ENCODE measurements at places on chromosomes 7 and 10. TPM values are rescaled to one million over a fixed set of nuclear protein-coding genes. Genes with fewer than 3 reads are reported as not detected.

GRCh38 chr7:158353606-158354570, 233.7 kb downstream of the PTPRN2 start:
- DNase-seq, result no peak

- no peak for DNase-seq
Observed at GRCh38 chr10:74909670-74910069, 83.3 kb downstream of the KAT6B start.

GRCh38 chr7:81507221-81507620, 262.6 kb downstream of the HGF start:
- DNase-seq, result no peak

GRCh38 chr7:155683098-155683497, 38.6 kb downstream of the RBM33 start:
- DNase-seq, result no peak

GRCh38 chr7:37048674-37049073, 324.4 kb upstream of the AOAH start:
- DNase-seq, result no peak

- no peak for DNase-seq
Observed at GRCh38 chr7:77413861-77414424, 2.2 kb downstream of the GSAP start.

DNA sequence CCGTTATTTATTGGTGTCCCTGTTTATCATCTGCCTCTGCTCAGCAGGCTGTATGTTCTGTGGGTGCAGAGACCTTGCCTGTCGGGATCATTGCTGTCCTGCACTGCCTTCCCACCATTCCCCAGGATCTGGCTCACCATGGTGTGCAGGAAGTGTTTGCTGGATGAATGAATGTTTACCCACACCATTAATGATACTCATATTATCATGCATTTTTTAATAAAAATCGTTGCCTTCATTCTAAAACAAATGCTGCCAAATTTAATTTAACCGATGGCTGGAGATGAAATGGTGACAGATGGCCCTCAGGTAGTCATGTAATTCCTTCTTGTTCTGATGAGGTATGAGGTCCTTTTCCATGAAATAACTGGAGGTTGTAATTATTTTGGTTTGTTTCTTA, 22.5 kb downstream of the PLPP4 start:
- DNase-seq, result no peak

GRCh38 chr7:138799336-138800000, 1.5 kb upstream of the ATP6V0A4 start:
- no peak for DNase-seq

GRCh38 chr10:14820010-14820774, 17.6 kb downstream of the CDNF start:
- DNase-seq, result no peak

- no peak for DNase-seq
Observed at GRCh38 chr10:48504141-48504885, 100.6 kb downstream of the ARHGAP22 start.

- no peak for DNase-seq
Observed at GRCh38 chr10:110263164-110263563, 41.6 kb downstream of the SMNDC1 start.

DNA sequence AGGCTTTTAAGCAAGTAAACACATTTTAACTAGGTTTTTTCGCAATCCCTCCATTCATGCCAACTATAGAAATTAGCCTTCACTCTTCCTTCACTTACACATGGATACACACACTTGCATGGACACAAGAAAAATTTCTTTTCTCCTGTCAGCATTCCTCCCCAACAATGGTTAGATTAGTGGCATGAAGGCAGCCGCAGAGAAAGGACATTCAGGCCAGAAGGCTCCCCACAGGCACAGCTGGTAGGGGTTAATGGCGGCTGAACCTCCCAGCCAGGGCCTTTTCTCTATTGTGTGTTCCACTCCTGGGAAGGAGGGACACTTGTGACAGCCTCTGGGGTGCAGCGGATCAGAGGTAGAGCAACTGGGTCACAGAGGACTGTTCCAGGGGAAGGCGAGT, 255.0 kb upstream of the SP8 start:
- no peak for DNase-seq

- peak; percentile 26 for DNase-seq
Observed at GRCh38 chr7:98222533-98223195, 11.4 kb downstream of the BHLHA15 start.

DNA sequence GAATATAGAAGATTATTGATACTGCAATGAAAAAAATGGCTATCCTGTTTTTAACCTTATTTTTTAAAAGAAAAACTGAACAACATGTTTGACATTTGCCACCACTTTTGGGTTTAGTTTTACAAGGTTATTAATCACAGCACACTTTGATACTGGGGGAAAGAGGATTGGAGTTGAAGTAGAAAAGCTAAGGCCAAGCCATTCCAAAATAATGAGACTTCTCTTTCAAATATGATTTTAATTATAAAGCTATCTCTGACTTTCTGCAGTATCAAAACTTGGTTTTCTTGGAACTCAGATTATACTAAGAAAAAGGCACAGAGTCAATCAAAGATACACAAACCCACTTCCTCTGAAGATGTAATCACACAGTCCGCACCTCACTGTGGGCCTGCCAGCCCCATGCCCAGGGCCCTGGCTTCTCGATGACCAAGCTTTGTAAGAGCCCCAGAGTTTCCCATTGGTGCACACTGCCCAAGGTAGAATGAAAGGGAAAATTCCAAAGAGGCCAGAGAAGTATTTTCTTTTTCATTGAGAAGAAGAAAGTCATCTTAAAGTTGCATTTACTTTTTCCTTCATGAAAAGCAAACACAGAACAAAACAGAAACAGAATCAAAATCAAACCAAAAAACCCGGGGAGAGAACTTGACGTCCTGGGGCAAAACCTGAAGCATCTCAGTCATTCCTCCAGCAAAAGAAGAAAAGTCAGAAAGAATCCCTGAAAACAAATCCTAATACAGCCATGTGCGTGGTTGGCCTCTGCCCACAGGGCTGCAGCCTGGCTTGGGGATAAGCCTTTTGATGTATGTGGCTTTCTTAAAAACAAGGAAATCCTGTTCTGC, 187.7 kb upstream of the KLF6 start:
- DNase-seq, result no peak

DNA sequence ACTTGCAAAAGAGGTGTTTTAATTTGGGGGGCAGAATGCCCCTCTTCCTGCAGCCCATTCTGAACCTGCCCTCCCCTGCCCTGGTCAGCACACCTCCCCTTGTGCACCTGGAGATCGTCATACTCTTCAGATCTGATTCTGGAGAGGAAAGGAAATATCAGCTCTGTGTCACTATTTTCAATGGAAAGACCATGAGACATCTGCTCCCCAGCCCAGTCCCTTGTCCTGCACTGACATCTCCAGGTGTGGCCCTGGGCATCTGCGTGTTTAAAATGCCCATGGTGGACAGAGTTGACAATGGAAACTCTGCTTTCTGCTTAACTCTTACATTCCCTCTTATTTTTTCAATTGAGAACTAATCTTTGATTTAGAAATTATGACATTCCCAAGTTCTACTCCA, 41.6 kb upstream of the RASGEF1A start:
- DNase-seq, result no peak

DNA sequence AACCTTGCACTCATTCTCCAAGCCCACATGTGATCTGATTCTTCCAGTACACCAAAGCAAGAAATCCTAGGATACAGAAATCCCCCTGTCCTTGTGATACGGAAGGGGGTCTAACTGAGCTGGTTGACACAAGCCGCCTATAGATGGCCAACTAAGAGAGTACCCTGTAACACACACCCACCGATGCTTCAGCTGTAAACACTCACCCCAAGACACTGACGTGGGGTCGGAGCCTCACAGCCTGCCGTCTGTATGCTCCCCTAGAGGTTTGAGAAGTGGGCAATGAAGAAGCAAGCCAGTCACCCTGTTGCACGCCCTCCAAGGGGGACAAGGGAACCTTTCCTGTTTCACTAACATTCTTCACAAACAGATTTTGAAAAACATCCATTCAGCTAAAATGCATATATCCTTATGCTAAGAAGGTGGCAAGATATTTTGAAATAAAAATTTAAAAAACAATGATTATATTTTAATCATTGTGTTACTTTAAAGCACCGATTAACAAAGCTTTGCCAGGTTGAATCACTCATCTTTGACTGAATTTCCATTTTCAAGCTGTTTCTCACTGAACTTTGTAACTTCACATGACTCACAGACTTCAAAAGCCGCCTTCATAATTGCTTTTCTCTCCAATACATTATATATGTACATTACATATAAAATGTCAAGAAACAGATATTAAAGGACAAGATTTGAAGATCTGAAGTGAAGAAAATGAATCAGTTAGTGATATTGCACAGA, 329.3 kb downstream of the ARL4A start:
- DNase-seq, result no peak

GRCh38 chr10:35219891-35220890, 93.5 kb downstream of the CREM start:
- no peak for DNase-seq

DNA sequence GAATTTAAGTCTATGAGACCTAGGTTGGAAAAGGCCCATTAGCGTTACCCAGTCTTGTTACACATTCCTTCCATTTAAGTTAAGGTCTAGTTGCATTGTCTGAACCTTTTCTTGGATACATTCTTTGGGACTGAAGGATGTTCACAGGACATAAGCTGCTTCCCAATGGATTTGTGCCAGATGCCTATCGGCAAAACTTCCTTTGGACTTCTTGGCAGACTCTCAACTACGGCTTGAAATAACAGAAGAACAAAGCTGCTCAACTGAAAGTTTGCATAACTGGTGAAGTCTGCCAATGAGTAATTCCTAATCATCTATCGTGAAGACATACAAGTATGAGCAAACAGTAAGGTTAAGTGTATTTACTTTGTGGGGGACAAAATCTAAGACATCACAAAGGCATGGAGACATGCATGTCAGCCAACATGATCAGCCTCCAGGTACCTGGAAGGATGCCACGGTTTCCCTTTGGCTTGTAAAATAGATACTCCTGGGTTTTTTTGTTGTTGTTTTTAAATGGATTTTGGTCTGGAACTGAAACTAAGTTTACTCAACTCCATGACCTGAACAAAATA, 35.4 kb downstream of the MALSU1 start:
- no peak for DNase-seq

DNA sequence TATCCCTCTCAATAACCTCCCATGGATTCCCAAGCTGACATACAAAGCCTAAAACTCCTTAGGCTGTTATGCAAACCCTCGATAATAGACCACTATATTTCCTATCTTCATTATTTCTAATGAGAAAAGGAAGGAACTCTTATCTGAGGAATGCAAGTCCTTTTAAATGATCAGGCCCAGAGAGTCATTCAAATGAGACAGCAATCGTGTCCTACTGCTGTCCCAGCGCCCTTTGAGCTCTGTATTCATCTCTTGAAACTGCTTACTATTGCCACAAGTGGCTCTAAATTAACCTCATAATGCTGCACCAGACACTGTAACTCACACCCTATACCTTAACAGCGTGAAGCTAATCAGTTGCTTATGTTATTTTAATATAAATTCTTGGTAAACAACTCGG, 182.1 kb upstream of the NAMPT start:
- DNase-seq, result no peak

DNA sequence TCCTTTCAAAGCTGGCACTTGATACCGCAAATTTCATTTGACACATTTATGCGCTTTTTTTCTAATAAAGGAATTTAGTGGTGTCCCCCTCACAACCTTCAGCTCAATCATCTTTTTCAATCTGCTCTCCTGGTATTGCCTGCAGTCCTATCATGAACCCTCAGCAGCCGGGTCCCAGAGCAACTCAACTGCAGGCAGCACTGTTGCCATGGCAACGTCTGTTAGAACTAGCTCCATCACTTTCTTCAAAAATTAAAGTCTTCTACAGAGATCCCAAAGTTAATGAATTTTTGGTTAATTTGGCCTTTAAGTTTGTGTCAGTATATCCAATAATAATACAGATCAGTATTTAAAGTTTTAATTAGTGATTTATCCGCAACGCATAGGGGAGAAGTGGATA, 136.1 kb upstream of the TARP start:
- DNase-seq, result no peak

DNA sequence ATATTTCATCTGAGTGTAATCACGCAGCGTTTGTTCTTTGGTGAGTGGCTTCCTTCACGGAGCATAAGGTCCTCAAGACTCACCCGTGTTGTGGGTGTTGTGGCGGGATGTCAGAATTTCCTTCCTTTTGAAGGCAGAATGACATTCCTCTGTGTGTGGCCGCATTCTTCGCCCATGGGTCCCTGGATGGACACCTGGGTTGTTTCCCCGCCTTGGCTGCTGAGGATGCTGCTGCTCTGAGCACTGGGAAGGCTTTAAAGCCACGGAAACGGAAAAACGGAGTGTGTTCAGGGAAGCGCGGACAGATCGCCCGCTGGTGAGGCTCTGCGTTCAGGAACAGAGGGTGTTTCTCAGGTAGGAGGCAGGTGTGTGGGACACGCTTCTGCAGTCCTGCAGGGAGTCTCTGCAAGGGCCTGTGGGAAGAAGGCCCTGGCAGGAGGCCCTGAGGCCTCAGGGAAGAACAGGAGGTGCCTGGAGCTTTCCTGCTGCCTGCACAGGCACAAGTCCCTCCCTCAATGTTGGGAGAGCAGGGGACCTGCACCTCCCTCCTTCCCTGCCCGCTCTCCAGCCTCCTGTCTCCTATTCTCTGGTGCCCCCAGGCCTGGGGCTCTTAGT, 35.7 kb upstream of the SHH start:
- DNase-seq, result peak; percentile 18

DNA sequence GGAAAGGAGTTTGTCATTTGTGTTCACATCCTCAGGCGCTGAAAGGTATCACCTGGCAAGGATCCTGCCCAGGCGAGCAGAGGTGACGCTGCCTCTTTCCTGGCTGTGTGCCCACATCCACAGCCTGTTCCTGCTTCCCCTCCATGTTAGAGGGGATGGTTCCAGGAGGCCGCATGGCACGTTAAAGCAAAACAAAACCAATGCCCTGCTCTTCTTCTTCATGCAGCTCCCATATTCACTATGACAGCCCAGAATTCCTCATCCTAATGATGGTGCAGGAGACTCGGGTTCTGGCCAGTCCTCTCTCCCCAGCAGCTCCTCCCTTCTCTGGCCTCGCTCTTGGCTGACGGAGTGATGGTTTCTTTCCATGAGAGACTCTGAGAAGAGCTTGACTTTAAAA, 678.5 kb upstream of the ANKRD30A start:
- peak; percentile 93 for DNase-seq

The ZNF22 gene
- polyA plus RNA-seq, result 17.5 TPM

The ANLN gene
- polyA plus RNA-seq, result 0.62 TPM

The GIMAP1 gene
- 9.7 TPM for polyA plus RNA-seq

The MBL2 gene
- not detected for polyA plus RNA-seq

The H2BK1 gene
- not detected for polyA plus RNA-seq

The PLXNA4 gene
- 1.8 TPM for polyA plus RNA-seq

The SLC16A12 gene
- polyA plus RNA-seq, result 1.7 TPM

The CRYGN gene
- polyA plus RNA-seq, result not detected

The FZD8 gene
- 1.9 TPM for polyA plus RNA-seq

The OR13A1 gene
- polyA plus RNA-seq, result 0.04 TPM
